Activated T-cell treated with anti-CD3 and anti-CD28 coated beads, Interleukin-2, amount 50 U/mL, for 72 hours (primary cell): ENCODE measurements at places on chromosomes 3 and 15.

GRCh38 chr3:45214061-45214680, 11.9 kb downstream of the TMEM158 start:
- no peak overlapping the region for H3K27ac ChIP-seq
- peaks cover 43% of the 10 kb centered on the region for H3K27me3 ChIP-seq
- DNase-seq, result no peak
- peaks cover 10% of the 10 kb centered on the region for H3K4me1 ChIP-seq
- H3K36me3 ChIP-seq, result no peaks in the 10 kb centered on the region
- H3K4me3 ChIP-seq, result no peak overlapping the region

DNA sequence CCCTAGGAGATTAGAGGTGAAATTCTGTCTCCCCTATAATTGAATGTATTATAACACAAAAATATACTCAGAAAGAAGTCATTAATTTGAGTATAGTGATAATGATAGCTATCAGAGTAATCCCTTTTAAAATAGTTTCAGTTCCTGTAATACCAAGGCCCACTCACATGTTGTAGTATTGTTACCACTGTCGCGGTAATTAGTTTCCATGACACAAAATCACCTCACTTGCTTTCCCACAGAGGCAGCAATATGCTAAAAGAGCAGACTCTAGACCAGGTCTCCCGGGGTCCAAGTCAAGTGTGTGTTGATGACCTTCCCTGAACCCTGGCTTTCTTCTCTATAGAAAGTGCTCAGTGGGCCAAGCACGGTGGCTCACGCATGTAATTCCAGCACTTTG, 39.5 kb upstream of the NSMCE3 start:
- no peaks in the 10 kb centered on the region for H3K4me1 ChIP-seq
- DNase-seq, result no peak
- H3K36me3 ChIP-seq, result no peaks in the 10 kb centered on the region
- H3K27me3 ChIP-seq, result peaks cover 19% of the 10 kb centered on the region

DNA sequence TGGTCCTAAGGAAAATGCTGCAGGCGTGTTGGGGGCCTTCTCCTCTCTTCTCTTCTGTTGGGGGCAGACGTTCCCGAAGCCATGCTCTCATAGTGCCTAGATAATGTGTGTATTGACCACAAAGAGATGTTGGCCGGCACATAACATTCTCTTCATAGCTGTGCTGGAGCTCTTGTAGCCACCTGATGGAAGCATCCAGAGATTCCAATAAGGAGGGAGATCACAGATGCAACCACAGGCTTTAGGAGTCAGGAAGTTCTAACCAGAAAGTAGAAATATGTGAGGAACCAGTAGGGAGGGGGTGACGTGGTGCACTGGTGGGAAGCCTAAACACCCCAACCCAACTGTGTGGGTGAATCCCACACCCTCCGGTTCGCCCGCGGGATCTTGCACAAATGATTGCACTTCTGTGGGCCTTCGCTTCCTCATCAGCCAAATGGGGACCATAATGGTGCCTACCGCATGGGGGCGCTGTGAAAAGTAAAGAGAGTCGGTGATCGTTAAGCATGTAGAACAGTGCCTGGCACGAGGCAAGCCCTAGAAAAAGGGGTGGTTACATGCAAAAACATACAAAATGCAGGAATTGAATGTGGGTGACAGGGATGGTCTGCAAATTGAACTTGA, 87.8 kb downstream of the TOP2B start:
- no peak for DNase-seq
- H3K4me1 ChIP-seq, result no peaks in the 10 kb centered on the region
- H3K4me3 ChIP-seq, result no peak overlapping the region
- H3K27me3 ChIP-seq, result no peaks in the 10 kb centered on the region
- H3K36me3 ChIP-seq, result no peaks in the 10 kb centered on the region
- H3K27ac ChIP-seq, result no peak overlapping the region

GRCh38 chr15:41836073-41836472, 2.6 kb upstream of the PLA2G4B start:
- H3K36me3 ChIP-seq, result peaks cover 1% of the 10 kb centered on the region
- H3K4me1 ChIP-seq, result peaks cover 27% of the 10 kb centered on the region
- DNase-seq, result no peak
- H3K27ac ChIP-seq, result no peak overlapping the region

DNA sequence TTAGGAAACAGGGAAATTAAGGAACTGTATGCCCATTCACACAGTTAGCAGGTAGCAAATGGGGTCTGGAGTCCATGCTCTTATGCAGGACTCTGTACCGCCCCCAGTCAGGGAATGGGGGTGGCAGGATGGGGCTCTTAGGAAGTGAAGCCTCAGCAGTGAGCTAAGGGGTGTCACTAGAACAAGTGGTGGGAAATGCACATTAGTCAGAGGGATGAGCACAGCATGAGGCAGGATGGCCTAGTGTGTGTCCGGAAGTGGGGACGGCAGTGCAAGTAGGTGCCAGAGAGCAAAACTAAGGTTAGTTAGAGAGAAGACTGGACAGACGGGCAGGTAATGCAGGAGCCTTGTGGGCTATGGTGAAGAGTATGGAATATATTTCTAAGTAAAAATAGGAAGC, 60.7 kb downstream of the ST3GAL6 start:
- H3K4me3 ChIP-seq, result no peak overlapping the region
- no peaks in the 10 kb centered on the region for H3K4me1 ChIP-seq
- H3K27ac ChIP-seq, result no peak overlapping the region
- H3K27me3 ChIP-seq, result no peaks in the 10 kb centered on the region

DNA sequence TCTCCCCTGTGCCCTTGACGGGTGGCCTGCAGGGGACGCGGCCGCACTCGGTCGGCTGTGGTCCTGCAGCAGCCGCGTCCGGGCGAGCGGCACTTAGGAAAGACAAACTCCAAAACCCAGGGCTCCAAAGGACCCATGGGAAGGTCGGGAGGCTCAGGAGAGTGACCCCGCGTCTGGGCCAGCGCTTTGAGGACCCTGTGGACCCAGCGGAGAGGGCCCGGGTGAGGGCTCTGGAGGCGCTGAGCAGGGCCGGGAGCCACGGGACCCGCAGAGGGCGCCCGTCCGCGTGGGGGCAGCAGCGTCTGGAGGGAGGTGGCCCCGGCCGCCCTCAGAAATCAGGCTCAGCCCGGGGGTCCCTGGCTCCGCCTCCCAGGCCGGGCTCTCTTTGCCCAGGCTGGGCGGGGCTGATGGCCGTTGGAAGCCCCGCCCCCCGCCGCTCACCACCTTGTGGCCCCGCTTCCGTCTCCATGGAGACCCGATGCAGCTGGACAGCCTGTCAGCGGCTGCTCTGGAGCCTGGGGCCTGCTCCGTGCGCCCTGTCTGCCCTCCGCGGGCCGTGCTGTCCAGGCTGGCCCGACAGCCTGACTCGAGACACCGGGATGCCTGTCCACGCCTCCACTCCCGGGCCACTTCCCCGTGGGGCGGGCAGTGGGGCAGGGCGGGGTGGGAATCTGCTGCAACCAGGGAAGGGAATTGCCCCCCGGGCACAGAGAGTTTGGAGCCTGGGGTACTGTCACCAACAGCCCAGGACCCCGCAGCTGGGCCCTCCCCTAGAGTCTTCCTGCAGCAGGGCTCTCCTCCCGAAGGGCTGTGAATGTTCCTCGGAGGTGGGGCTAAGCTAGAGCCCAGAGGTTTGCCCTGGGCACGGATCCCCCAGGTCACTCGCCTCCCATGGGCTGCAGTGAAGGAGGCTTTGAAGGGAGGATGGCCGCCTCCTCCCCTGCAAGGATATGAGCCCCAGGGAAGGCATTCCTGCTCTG, 34.8 kb upstream of the RPL32 start:
- H3K27me3 ChIP-seq, result peaks cover 18% of the 10 kb centered on the region
- H3K27ac ChIP-seq, result no peak overlapping the region
- H3K36me3 ChIP-seq, result no peaks in the 10 kb centered on the region
- no peaks in the 10 kb centered on the region for H3K4me1 ChIP-seq
